ENCODE measurements at places on chromosomes 7 and 10. TPM values are rescaled to one million over a fixed set of nuclear protein-coding genes. Genes with fewer than 3 reads are reported as not detected.

The PTPN20 gene
- total RNA-seq = 0.63 TPM

The FAM25C gene
- total RNA-seq = 8.0 TPM

The CLDN15 gene
- total RNA-seq = 3.1 TPM

The DPP6 gene
- total RNA-seq = not detected

The CREB5 gene
- total RNA-seq = 3.8 TPM

The PLAC9 gene
- total RNA-seq = not detected

The SLC26A4 gene
- total RNA-seq = not detected

The SFRP4 gene
- total RNA-seq = not detected
